ENCODE measurements at places on chromosomes 16 and 17.

DNA sequence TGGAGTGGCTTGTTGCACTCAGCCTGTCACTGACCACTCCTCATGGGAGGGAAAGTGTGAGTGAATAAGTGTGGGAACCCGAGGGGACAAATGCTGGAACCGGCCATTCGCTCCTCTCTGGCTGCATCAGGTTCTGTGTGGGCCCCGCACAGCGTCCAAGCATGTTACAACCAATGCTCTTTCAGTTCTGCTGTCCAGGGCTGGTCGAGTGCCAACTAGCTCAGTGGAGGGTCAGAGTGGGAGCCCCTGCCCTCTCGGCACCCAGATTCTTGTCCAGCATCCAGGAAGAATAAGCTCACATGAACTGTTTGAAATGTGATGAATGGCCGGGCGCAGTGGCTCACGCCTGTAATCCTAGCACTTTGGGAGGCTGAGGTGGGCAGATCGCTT is 48.3 kb upstream of the FBXO47 start:
- no peak for DNase-seq

DNA sequence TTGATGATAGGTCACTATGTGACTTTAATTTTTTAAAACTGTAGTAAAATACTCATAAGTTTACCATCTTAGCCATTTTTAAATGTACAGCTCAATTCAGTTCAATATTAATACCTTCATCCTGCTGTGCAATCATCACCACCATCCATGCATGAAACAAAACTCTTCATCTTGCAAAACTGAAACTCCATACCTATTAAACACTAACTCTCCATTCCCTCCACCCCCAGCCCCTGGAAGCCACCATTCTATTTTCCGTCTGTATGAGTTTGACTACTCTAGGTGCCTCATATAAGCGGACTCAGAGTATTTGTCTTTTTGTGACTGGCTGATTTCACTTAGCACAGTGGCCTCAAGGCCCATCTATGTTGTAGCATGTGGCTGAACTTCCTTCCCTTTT is 9.4 kb upstream of the CNEP1R1 start:
- no peak for DNase-seq

- DNase-seq: no peak
These were observed 50.3 kb downstream of the KSR1 start for GRCh38 chr17:27506348-27507218.

GRCh38 chr17:59299400-59300092 is 31.9 kb upstream of the YPEL2 start:
- DNase-seq: no peak

DNA sequence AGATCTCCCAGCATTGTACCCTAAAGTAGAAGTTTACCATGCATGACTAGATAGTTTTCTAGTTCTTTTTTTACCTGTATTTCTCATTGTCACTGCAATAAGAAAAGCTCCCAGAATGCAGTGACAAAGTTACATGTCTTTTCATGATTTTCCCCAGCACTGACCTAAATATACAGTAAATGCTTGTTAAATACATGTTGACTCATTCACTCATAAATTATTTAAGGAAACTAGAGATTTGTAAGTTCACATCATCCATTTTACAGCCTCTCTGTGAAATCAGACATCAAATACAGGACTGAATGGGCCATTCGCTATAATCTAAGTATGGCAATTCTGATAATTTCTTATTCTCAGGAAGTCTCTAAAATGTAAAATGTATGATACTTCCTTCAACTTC is 258.9 kb upstream of the AXIN2 start:
- DNase-seq: no peak

DNA sequence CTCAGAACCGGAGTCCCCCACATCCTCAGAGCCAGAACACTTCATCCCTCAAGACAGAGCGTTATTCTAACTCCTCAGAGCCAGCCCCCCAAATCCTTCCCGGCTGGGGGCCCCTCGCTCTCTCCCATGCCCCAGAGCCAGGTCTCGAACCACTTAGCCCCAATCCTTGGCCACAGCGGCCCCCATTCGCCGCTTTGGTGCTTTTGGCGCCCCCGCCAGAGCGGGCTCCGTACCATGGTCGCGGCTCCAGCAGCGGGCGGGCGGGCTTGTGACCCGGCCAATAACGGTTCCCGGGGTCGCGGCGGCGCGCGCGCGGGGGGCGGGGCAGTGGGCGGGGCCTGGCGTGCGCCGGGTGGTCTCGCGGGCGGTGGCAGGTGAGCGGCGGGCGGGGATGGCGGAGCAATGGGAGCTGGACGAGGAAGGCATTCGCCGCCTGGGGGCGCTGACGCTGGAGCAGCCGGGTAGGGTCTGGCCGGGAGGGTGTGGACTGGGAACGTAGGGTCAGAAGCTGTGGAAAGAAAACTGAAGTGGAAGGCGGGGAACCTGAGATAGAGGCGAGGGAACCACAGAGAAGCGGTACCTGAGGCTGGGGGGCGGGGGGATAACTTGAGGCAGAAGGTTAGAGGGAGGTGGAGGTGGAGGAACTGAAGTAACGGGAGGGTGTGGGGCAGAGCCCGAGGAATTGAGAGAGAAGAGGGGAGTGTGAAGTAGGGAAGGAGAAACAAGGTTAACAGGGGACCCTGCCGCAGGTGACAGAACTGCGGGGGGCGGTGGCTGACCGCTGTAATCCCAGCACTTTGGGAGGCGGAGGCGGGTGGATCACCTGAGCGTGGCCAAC is at the start of the genes KCTD19 and LRRC36:
Gene KCTD19 (minus strand): TSS at position 270 of the 838 bp plus-strand sequence. CDS start 34 bp downstream, at position 236.
Gene LRRC36 (plus strand): TSS at position 344 of the 838 bp plus-strand sequence. CDS start 48 bp downstream, at position 392.
- DNase-seq: peak; percentile 91

DNA sequence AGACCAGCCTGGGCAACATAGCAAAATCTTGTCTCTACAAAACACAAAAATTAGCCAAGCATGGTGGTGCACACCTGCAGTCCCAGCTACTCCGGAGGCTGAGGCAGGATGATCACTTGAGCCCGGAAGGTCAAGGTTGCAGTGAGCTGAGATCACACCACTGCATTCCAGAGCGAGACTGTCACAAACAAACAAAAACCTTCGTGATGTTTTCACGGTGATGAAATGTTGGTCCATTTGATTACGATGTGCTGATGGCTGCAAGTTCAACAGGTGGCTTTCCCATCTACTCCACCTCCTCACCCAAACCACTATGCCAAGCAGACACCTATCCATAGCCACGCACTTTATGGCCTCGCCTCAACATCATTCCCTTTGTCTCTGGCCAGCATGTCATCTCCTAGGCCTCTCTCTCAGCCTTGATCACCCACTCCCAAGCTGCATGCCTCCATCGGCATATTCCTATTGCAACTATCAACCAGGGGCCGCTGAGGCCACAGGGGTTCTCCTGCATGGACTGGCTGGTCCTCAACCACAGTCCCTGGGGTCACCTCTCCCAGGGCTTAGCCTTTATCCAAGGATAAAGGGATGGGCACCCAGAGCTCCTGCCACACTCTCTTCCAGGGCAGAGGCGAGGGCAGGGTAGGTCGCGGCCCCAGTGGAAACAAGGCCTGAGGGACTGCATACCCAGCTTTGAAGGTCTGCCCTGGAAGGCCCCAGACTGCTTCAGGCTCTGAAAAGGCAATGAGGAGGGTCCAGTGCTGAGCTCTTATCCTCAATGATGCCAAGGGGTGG is 17.1 kb upstream of the ALOX15B start:
- no peak for DNase-seq

- DNase-seq: no peak
These were observed 9.0 kb downstream of the NOG start for GRCh38 chr17:56602292-56603130.

DNA sequence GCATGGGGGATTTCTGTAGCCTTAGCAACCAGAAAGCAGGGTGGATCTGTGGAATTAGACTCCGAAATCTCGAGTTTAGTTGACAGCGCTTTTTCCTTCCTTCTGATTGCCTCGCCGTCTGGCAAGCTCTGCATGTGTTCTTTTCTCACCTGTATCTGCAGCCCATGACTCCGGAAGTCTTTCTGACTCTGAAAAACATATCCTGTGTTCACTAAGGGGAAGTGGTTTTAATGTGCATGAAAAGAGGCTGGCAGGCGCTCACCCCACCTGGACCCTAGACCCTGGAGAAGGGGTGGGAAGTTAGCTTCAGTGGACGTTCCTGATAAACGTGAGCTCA is 158.5 kb downstream of the RPTOR start:
- DNase-seq: no peak

GRCh38 chr17:4806777-4807604 is at the start of gene PLD2:
TSS of gene PLD2 (plus strand) at chr17:4807152. CDS start at chr17:4807773, 621 bp downstream.
- peak; percentile 94 for DNase-seq

- peak; percentile 38 for DNase-seq
These were observed 95.7 kb downstream of the NTN1 start for GRCh38 chr17:9116861-9117568.

DNA sequence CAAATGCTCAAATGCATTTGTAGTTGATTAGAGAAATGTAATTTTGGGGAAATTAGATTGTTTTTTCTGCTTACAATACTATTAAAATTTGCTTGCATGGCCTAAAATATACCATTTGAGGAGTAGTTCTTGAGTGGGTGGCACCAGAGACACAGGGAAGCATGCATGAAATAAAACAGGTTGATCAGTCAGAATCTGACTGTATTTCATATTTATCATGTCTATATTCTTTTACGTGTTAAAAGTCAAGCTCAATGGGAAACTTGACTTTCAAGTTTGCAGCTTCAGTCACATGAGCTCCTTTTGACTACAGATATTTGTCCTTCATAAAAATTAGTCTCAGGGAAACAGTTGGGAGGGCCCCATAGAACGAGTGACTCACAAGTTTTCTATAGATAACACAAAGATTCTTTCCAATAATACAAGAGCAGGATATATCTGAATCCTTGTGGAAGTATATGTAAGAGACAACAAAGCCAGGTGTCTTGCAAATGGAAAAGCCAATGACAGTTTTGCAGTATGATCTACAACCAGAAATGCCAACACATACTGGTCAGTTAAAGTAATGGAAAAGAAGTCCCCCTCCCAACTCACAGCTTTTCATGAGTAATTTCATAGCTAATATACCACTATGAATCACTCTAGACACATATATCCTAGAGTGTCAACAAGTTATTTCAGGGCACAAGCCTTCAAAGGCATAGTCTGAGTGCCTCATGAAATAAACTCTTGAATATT is 42.2 kb upstream of the CORO6 start:
- DNase-seq: no peak

DNA sequence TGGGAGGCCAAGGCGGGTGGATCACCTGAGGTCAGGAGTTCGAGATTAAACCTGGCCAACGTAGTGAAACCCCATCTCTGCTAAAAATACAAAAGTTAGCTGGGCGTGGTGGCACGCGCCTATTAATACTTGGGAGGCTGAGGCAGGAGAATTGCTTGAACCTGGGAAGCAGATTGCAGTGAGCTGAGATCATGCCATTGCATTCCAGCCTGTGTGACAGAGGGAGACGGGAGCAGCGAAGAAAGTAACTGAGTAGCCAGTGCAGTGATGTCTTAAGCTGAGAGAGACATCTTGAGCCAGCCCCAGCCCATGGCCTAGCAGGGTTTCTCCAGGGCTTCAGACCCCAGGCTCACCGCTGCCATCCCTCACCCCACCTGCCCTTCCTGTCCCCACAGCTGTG is 9.8 kb upstream of the SMIM5 start:
- DNase-seq: no peak

- no peak for DNase-seq
These were observed 13.4 kb upstream of the CRHR1 start for GRCh38 chr17:45770632-45771270.

GRCh38 chr17:42402117-42402516 is 13.9 kb upstream of the STAT3 start:
- no peak for DNase-seq

- no peak for DNase-seq
These were observed 2.3 kb upstream of the ABCA9 start for GRCh38 chr17:69062860-69063581.

GRCh38 chr16:19338335-19338734 is 52.8 kb downstream of the CLEC19A start:
- DNase-seq: no peak

DNA sequence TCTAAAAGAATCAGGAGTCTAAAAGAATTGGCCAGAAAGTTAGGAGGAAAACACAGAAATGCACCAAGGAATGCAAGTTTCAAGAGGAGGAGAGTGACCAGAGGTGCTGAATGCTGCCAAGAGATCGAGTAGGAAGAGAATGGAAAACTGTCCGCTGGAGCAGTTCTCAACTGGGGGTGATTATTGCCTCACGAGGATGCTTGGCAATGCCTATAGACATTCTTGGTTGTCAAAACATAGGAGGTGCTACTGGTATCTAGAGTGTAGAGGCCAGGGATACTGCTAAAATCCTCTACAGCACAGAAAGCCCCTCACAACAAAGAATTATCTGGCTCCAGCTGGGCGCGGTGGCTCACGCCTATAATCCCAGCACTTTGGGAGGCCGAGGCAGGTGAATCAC is 82.1 kb upstream of the NOL11 start:
- no peak for DNase-seq

- DNase-seq: no peak
These were observed 21.4 kb upstream of the CHMP6 start for GRCh38 chr17:80970044-80970761.

GRCh38 chr17:48578616-48579470 is 693 bp upstream of the HOXB4 start:
- DNase-seq: no peak

DNA sequence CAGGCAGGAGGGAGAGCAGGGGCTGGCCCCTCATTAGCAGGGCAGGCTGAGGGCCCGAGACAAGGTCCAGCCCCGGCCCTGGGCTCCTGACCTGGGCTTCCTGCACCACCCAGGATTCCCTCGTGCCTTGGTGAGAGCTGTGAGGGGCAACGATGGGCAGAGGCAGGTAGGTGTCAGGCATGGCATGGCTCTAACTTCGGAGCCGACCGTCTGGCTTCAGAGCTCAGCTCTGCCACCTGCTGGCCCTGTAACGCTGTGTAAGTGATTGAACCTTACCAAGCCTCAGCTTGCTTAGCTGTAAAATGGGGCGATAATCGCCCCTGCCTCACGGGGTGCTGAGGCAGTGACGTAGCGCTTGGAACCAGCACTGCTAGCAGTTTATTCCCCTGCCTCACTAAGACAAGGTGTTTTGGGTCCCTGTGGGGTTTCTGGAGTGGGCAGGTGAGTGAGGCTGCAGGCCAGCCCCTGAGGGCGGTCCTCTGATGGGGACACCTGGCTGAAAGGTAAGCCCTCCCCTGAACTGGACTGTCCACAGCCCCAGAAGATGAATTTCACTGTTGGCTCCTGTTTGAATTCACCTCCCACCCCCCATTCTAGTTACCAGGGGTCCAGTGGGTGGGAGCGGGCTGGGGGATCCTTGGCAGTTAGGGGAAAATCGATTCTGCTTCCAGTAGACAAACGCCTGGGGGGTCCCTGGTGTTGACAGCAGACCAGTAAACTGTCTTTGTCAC is 184.8 kb upstream of the GSE1 start:
- peak; percentile 75 for DNase-seq

DNA sequence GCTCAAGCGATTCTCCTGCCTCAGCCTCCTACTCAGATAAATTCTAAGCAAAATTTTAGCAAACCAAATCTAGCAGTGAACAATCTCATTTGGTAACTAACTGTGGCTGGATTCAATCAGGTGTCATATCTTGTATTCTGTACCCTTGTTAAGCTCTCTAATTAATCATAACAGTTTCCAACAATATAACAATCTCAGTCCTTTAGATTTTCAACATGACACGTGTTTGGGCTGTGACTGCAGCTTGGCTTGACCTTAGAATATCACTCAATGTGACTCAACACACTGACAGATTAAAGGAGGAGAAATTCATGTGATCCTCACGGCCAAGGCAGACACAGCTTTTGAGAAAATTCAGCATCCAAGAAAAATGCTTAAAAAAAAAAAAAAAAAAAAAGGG is 133.6 kb downstream of the BANP start:
- no peak for DNase-seq

GRCh38 chr16:15518381-15519351 is 84.3 kb downstream of the BMERB1 start:
- DNase-seq: no peak
